Germinal center (tissue), 1 donor: ENCODE measurements at places on chromosomes 4 and X.

DNA sequence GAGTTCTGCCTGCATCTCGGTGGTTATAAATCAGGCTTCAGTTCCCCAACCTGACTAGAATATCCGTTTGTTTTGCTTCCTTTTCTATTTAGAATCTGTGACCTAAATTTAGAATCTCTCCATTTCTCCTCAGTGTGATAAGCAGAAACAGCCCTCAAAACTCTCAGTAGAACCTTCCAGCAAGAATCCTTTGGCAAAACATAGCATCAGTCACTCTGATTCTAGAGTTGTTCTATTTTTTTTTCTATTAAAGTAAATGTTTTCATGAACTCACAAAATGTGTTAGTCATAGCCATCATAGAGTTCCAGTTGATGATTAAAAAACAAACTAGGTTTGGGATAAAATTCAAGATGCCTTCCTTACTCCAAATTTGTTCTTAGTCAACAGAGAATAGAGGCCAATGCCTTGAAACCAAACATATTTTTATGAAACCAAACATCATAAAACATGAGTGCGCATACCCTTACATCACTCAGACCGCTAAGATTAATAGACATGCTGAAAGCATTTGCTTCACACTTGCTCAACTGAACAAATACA, 13.2 kb upstream of the C1QTNF7 start:
- no peak for DNase-seq

DNA sequence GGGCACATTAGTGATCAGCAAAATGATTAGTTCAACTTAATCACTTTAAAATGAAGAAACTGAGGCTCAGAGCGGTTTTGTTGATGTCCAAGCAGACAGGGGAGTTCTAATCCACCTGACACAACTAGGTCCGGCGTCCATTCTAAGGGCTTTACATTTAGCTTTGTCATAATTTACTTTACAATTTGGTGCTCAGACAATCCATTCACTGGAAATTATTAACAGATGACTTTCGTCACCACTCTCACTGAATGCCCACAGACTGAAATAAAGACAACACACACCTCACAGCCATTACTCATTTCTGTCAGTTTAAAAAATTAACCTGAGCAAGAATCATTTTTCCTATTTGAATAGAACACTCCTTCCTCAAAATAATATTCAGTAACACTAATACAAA, 10.8 kb downstream of the NR3C2 start:
- DNase-seq = no peak

- no peak for DNase-seq
Observed at GRCh38 chr4:145520172-145520571, 38.5 kb downstream of the SMAD1 start.

DNA sequence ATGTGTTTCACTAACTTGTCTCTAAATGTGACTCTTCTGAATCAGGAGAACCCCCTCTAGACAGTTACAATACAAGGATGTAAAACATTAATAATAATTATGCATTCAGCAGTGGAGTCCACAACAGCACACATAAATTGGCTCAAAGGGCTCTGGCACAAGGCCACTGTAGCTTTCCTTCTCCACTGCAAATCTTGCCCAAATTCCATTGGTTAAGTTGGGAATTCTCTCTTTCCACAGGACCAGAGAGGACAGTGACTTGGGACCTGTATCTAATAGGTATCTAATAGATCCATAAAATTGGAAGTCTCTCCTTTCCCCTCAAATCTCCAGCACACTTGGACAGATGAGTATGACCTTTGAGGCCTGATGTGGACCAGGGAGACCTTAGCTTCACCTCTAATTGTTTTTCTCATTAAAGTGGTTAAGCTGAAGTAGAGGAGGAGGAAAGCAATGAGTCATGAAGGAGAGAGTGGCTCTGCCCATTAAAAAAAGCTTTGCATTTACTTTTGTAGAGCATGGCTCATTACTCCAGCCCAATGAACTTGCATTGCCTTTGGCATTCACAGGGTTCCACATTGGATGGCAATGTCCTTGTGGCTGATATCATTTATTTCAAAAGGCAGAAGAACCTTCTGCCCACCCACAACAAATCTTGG, 72.3 kb upstream of the SH3RF1 start:
- DNase-seq = no peak

DNA sequence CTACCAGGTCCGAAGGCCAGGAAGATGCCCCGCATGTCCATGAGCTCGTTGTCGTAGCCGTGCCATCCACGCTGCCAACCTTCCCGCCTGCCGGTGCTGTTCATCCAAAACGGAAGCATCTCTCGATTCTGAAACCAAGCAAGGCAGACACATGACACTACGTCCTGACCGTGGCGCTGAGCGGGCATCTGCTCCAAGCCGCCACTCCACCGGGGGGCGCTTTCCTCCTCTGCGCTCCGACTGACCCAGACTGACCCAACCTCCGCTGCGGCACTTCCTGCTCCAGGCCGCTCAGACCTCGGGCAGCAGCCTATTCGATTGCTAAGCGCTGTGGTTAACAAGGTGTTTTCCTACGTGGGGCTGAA, 120.5 kb downstream of the ENPP6 start:
- DNase-seq = peak; percentile 8

- DNase-seq = no peak
Observed at GRCh38 chr4:97646997-97647396, 496.3 kb downstream of the STPG2 start.

DNA sequence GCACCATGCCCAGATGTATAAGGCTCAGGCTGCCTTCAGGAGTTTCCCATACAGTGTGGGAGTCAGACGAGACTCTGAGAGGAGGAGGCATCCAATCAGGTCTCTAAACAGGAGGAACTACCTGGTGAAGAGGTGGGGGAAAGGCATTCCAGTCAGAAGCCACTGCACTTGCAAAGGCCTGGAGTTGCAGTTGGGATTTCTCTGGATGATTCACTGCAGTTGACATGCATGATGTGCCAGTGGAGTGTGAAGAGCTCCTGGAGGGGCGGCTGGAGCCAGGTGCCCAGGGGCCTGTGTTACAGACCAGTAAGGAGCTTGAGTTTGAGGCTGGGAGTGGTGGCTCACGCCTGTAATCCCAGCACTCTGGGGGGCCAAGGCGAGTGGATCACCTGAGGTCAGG, 339.1 kb downstream of the ARHGAP10 start:
- no peak for DNase-seq

DNA sequence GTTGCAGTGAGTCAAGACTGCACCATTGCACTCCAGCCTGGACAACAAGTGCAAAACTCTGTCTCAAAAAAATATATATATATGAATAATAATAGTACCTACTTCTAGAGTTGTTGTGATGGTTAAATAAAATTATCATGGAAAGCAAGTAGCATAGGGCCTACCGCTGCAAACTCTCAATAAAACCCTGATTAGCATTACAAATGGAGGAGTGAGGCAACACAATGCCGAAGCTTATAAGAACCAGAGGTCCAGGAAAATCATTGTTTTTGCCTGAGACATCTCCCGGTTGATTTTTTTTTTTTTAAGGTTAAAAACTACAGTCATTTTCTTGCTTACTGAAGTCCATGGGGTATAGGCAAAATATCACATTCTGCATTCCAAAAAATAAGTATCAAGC, 185.0 kb upstream of the GALNT7 start:
- no peak for DNase-seq

- DNase-seq = no peak
Observed at GRCh38 chr4:76723924-76724323, 174.0 kb downstream of the SOWAHB start.

GRCh38 chr4:122633211-122633610, 12.3 kb upstream of the IL21 start:
- no peak for DNase-seq

DNA sequence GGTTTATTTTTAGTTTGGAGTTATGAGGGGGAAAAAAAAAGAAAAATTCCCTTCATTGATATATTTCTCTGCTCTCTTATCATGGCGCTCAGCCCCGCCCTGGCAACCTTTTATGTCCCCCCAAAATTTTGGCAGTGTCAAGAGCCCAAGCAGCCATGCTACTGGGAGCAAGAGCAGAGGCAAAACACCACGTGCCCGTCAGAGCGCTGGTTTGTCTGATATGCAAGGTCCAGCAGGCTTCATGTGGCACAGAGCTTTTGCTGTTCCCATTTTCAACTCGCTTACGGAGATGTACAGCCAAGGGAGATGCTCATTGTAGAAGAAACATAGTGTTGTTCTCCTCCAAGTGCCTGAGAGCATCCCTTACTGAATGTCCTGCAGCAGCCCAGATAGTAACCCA, 27.3 kb downstream of the SLITRK2 start:
- no peak for DNase-seq

DNA sequence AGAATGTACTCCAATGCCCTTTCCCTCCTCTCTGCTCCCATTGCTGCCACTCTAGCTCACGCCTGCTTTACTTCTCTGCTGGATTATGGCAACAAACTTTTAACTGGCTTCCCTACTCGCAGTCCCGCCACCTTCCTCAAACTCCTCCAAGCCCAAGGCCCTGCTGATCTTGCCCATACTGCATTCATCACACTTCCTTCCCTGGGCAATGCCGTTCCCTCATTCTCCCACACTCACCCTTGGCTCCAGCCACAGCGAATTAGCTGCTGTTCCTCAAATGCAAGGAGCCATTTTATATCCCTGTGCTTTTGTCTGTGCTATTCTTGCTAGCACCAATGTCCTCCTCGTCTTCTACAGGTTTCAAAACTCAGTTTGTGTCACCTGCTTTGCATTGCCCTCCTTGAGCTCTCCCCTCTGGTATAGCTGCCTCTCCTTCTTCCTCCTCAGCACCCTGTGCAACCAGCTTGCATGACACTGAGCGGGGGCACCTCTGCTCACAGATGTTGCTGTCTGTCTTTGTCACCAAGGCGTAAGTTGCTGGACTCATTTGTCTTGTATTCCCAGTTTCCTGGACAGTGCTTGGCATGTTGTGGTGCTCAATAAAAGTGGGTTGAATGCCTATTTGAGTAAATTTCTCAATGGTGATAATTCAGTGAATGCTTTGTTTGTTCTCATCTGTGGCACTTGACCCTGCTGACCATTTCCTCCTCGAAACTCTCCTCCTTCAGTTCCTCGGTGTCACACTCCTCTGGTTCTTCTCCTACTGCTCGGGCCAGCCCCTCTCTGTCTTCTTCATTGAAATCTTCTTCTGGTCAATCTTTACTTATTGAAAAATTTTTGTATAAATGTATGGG, 22.4 kb upstream of the MGST2 start:
- no peak for DNase-seq

- no peak for DNase-seq
Observed at GRCh38 chrX:151776936-151777335, 42.4 kb downstream of the CNGA2 start.

DNA sequence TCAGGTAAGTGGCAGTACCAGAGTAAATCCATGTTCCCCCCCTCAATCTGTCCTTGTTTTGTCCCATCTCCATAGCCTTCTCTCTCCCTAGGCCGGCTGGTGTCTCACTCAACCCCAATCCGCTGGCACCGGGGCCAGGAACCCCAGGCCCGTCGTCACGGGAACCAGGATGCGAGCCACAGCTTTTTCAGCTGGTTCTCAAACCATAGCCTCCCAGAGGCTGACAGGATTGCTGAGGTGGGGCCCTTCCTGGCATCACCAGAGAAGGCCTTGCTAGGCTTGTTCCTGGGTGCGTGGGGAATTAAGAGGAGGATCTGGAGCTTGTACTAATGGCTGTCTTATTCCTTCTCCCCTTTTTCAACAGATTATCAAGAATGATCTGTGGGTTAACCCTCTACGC, 2.7 kb downstream of the TSPYL2 start:
- DNase-seq = no peak

DNA sequence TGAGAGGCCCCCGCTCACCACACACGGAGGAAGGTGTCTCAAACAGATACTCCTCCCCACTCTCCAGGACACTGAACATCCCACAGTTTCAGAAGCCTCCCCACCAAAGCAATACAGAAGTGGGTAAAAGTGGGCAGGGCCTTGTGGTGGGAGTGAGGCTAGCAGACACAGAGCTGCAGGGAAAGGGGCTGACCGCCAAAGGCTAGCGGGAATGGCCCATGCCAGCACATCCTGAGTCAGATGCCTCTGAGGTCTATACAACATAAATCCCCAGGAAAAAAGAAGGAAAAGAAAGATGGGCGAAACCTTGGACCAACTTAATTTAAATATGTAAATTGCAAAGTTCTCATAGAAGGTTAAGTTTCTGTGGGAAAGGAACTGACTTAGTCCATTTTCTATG, 21.9 kb upstream of the ARHGAP10 start:
- no peak for DNase-seq
